AG10803 (cell line): ENCODE measurements at places on chromosomes 5 and 9.

- no peak for DNase-seq
Measured at GRCh38 chr5:96961053-96961452, 25.2 kb downstream of the LNPEP start.

- peak; percentile 57 for DNase-seq
Measured at GRCh38 chr9:2602704-2603116, 18.9 kb upstream of the VLDLR start.

DNA sequence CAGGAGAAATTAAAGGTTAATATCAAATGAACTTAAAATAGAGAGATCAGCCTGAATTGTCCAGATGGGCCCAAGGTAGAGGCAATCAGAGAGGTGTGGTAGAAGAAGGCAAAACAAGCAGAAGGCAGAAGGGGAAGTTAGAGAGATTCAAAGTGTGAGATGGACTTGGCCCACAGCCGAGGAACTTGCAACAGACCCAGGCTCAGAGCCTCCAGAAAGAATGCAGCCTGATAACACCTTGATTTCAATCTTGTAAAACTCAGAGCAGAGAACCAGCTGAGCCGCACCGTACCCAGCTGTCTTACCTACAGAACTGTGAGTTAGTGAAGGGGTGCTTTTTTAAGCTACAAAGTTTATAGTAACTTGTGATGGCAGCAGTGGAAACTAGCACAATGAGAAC, 190.9 kb downstream of the RFK start:
- DNase-seq, result no peak

- DNase-seq, result no peak
Measured at GRCh38 chr5:3330442-3330841, 265.2 kb upstream of the IRX1 start.

GRCh38 chr5:169706758-169707450, 69.8 kb downstream of the DOCK2 start:
- peak; percentile 67 for DNase-seq

DNA sequence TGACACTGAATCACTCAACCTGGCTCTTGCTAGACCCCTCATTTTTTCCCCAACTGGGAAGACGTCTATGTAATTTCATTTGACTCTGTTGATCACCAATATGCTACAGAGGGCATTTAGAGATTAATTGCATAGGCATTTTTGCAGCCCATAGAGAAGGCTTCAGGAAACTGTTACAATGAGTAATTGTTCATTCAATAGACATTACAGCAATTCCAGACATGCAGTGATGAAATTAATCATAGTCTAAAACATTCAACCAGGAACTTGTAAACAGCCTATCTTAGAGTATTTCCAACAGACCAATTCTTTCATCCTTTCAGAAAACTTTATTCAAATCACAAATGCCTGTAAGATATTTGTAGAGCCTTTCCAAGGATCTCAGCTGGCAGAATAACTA, 122.3 kb downstream of the MARCHF11 start:
- DNase-seq, result peak; percentile 53

- DNase-seq, result no peak
Measured at GRCh38 chr9:2800394-2801179, 43.3 kb downstream of the PUM3 start.

GRCh38 chr5:159511570-159511969, 181.3 kb upstream of the IL12B start:
- peak; percentile 22 for DNase-seq

GRCh38 chr9:34892886-34893285, 65.2 kb upstream of the PHF24 start:
- DNase-seq, result no peak

GRCh38 chr5:55985181-55985580, 9.6 kb downstream of the IL6ST start:
- DNase-seq, result no peak

DNA sequence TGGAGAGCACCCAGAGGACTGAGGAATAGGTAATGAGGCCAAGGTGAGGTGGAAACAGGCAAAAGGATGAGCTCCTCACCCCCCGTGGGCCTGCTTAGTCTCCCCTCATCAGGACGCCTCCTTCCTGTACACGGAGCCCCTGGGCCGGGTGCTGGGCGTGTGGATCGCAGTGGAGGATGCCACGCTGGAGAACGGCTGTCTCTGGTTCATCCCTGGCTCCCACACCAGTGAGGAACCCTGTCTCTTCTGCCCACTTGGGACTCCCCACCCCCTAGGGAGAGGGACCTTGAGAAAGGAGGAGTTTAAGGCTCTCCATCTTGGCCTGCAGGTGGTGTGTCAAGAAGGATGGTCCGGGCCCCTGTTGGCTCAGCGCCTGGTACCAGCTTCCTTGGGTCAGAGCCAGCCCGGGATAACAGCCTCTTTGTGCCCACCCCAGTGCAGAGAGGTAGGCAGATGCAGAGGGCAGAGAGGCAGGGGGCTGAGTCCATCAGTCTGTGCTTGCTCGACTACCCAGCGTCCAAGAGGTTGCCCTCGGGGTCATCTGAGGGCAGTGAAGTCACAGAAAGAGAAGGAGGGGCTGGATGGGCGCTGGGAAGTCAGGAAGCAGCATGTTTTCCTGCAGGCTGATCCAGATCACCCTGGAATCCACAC, 7.0 kb downstream of the DOLK start:
- DNase-seq, result no peak

GRCh38 chr9:136631038-136632000, 31.4 kb upstream of the EGFL7 start:
- peak; percentile 77 for DNase-seq
